NCI-H1694 (cell line): ENCODE measurements at places on chromosomes 7 and 10.

- DNase-seq = no peak
Measured at GRCh38 chr10:62732841-62733653, 71.5 kb upstream of the ADO start.

GRCh38 chr10:115653473-115653872 lies 560.3 kb downstream of the ATRNL1 start:
- DNase-seq = no peak

- no peak for DNase-seq
Measured at GRCh38 chr7:30389791-30390190, 88.8 kb downstream of the NOD1 start.

GRCh38 chr7:73742338-73742752 lies 3.7 kb upstream of the ABHD11 start:
- DNase-seq = no peak

GRCh38 chr7:134420424-134421125 lies 38.3 kb downstream of the AKR1B1 start:
- DNase-seq = peak; percentile 85

GRCh38 chr10:78359640-78360091 lies 326.0 kb downstream of the RPS24 start:
- DNase-seq = no peak

DNA sequence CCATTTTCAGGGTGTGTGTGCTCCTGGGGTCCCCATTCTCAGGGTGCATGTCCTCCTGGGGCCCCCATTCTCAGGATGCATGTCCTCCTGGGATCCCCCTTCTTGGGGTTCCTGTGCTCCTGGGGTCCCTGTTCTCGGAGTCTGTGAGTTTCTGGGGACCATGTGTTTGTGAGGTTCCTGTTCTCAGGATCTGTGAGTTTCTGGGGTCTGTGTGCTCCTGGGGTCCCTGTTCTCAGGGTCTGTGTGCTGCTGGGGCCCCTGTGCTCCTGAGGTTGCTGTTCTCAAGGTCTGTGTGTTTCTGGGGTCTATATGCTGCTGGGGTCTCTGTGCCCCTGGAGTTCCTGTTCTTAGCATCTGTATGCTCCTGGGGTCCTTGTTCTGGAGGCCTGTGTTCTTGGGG lies 425.5 kb downstream of the GLRX3 start:
- DNase-seq = no peak

DNA sequence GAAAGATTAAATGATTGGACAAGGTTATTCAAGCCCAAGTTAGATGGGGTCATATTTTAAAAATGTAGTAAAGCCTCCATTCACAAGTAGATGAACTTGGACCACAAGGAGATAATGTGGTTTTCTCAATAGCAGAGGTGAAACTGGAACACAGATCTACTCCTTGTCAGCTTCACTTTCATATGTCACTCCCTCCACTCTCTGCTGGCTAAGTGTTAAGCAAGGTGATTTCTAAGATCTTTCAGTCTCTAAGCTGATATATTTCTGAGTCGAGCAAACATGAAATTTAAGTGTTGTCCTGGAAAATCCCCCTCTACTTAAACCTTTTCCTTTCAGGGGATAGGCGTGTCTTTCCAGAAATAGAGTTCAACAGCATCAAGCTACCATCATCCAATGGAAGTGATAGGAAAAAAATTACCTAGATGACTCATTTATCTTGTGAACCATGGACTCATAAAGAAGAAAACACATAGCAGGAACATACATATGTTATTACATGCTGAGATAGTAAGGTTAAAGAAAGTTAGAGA lies 275.0 kb downstream of the PTEN start:
- DNase-seq = no peak

GRCh38 chr10:35424680-35425285 lies 88.5 kb downstream of the CCNY start:
- DNase-seq = no peak

DNA sequence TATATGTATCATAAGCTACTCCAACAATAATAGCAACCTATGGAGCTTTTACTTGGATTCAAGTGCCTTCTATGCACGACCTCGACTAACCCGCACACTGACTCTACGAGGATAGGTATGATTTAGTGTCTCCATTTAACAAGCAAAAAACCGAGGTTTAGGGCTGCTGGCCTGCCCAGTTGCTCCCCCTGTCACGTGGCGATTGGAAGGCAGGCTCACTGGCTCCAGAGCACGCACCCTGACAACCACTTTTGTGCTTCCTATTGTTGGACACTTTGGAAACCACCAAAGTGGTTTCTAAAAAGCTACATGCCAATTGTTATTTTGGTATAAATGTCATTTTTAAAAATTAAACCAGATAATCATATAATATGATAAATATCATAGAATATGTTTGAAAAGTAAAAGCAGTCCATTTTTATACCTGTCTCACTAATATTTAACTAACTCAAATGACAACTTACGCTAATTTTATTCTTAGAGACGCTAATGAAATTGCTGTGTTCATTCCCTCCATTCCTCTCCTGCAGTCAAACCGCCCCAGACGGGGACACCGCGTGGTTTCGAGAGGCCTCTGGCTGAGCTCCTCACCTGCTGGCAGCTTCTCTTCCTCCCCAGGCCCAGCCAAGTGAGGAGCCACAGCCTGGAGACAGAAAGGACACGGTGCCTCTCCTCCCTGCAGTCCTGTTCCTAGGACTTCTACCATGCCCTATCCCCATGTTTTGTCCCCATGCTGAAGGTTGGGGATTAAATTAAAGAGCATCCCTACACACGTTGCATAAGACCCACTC lies 22.2 kb upstream of the RHEB start:
- no peak for DNase-seq

DNA sequence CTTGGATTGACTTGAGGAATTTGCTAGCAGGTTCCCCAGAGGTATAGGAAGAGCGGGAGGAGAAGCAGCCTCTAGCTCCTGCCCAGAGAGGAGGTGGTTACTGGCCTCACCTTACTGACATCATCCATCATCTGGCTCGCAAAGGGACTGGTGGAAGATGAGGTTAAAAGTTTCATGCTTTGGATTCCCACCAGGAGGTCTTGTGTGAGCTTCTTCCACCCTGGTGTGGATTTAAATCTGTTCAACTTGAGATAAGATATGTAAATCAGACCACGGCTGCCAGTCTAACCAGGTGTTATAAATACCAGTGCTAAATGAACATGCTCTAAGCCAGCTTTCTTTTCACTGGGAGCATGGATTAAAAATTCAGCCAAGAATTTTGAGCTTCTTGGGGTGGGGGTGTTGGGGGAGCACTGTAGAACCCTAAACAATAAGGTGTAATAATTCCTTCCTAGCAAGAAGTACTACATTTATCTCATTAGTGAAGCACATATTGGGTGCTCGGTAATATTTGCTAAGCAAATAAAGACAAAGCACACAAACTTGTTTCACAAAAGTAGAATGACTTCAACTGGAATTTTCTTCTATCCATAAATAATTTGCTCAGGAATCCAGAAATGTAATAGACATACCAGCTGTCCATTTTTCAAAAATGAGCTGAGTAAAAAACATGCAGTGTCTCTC lies 7.8 kb downstream of the PROSER2 start:
- DNase-seq = no peak

- DNase-seq = peak; percentile 54
Measured at GRCh38 chr10:22620140-22620857, 94.1 kb downstream of the PIP4K2A start.

GRCh38 chr7:99109108-99110051 lies 34.5 kb downstream of the SMURF1 start:
- peak; percentile 84 for DNase-seq

- no peak for DNase-seq
Measured at GRCh38 chr7:131087756-131088658, 239.7 kb upstream of the MKLN1 start.

GRCh38 chr10:50805981-50806622 lies 66.4 kb downstream of the ASAH2B start:
- no peak for DNase-seq

- DNase-seq = no peak
Measured at GRCh38 chr10:60570272-60570865, 180.7 kb upstream of the ANK3 start.

DNA sequence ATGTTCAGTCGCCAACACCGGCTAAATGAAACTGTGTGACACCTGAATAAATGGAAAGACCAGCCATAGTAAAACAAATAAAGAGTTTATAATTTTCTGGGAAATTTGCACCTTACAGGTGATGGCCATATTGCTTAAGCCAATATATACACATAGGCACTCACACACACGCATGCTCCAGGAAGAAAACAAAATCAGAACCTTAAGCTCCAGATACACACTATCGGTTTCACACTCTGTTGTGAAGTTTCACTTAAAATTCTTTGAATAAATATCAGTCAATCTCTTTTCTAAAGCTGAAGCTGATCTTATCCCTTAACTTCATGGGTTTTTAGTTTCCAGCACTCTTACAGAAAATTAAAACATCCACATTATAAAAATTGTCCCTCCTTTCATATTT lies 226.7 kb upstream of the MDFIC start:
- no peak for DNase-seq

DNA sequence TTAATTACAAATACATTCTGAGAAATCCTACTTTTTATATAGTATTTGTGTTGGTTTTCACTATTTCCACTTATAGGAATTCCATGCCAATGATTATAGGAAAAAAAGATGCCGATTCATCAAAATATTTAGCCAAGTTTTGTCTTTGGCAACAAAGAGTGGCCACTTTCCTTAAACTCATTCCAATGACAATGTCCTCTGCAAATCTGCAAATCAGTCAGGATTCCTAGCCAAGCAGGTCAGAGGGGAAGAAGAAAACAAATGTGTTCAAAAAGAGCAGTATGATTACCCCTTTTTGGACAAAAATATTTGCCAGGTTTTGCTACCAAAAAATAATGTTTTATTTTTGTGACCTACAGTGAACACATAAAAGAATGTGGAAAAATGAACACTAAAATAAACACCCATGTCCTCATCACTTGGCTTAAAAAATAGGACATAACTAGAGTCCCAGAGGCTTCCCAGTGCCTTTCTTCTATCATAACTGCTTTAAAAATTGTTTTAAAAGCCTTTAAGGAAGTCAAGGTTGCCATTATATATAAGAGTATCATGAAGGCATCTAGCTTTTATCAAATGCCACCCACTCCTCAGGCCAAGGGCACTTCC lies 125.9 kb downstream of the ADAM12 start:
- DNase-seq = no peak
